Spinal cord (tissue), 10 donors: ENCODE measurements at places on chromosomes 4 and X. TPM values are rescaled to one million over a fixed set of nuclear protein-coding genes. Genes with fewer than 3 reads are reported as not detected.

DNA sequence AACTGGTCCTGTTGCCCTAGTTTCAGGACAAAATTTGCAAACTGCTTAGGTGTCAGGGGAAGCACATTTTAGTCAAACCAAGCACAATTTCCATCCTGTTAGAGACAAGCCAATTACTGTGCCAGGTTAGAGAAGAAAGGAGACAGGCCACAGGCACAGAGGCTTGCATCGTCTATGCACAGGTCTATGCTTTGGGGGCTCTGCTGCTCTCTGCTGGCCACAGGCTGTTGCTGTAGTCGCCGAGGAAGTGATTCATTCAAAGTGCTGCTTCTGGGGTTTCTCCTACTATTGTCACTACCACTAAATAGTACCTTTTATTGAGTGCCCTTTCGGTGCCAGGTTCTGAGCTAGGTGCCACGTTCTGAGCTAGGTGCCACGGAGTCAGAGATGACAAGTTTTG is 45.5 kb downstream of the VGLL1 start:
- DNase-seq, result peak; percentile 73

The ZNF630 gene
- total RNA-seq, result 6.2 TPM

DNA sequence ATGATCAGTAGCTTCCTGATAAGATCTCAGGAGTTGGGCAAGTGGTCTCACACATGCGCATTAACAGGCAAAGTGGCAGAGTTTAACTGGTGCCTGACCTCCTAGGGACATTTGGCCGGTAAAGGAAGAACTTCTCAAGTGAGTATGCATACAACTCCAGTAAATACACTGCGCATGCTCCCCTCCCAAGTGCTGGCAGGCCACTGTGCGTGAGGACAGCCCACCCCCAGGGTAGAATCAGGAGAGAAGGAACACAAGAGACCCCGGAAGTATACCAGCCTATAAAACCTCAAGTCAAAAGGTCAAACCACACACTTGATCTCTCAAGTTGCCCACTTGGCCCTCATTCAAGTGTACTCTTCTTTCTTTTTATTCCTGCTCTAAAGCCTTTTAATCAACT is 225.5 kb upstream of the ANKRD50 start:
- no peak for DNase-seq

The PAGE5 gene
- total RNA-seq, result not detected

GRCh38 chrX:30787012-30787411 is 102.0 kb downstream of the TAB3 start:
- no peak for DNase-seq

GRCh38 chr4:39433878-39434492 is 24.7 kb downstream of the RPL9 start:
- DNase-seq, result no peak

DNA sequence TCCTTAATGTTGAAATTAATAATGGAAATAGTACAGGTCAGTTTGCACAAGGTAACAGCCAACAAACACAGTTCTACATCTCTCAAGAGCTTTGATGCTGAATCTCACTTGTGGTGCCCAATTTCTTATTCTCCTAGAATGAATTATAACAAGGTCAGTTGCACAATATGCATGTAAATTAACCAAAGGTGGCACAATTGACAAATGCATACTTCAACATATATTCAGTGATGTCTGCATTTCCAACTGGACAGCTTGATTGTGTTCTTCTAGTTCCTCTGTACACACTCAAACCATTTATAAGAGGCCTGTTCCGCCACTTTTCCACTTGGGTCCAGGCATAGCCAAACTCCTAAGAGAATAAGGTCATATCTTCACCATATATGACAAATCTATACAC is 210.3 kb upstream of the EPHA5 start:
- no peak for DNase-seq

The GUCY1A1 gene
- total RNA-seq, result 83.2 TPM

DNA sequence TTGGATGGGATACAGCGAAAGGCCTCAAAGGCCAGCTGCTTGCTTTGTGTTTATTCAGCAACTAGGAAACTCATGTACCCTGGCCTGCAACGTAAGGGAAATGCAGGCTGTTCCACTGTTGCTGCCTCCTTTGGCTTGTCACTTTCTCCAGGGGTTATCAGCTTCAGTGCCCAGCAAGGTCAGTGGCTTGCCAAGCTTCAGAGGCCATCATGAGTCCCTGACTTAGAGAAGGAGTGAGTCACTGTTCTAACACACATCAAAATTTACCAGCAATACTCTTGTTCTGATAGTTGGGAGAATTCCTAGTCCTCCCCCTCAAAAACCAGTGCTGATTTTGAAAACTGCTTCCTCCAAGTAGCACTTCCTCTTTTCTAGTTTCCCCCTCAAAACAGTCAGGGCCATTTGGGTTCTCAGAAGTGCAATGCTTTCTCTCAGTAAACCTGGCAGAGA is 250.8 kb downstream of the ARHGAP24 start:
- DNase-seq, result no peak

GRCh38 chr4:154183264-154183663 is 308.3 kb downstream of the DCHS2 start:
- no peak for DNase-seq
